ENCODE measurements at places on chromosomes 7 and 10.

GRCh38 chr10:78413076-78414055, 379.7 kb downstream of the RPS24 start:
- DNase-seq: no peak

- DNase-seq: no peak
Observed at GRCh38 chr7:67361150-67361549, 364.5 kb downstream of the TYW1 start.

DNA sequence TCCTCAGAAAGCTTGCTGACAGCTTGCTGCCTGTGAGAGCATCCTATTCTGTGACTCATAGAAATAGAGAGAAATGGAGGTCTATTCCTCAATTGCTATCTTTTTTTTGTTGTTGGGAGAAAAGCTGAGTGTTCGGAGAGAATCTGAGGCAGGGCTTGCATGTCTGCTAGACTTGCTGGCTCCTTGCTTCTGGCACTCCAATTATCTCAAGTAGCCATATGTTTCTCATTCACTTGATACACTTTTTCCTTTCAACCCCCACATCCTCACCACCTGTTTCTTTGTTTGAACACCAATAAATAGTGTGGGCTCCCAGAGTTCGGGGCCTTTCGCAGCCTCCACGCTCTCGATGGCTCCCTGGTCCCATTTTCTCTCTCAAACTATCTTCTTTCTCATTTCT, 172.2 kb downstream of the SH2D4B start:
- no peak for DNase-seq

DNA sequence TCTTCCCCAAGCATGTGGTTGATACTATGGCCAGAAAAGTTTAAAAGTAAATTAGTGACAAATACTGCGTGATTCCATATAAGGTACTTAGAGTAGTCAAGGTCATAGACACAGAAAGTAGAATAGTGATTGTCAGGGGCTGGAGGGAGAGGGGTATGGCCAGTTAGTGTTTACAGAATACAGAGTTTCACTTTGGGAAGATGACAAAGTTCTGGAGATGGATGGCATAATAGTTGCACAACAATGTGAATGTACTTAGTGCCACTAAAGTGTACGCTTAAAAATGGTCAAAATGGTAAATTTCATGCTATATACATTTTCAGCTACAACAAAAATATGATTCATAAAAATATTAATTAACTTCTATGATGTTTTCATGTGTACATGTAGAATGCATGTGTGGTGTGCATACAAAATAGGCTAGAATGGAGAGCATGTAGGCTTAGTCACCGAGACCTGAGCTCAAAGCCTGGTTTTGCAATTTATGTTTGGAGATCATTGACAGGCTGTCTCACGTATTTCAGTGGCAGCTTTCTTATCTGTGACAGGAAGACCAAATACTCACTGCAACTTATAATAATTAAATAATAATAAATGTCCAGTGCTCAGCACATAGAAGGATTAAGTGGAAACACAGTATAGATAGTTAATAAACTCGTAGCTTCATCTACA, 625.6 kb downstream of the SUGCT start:
- DNase-seq: no peak

DNA sequence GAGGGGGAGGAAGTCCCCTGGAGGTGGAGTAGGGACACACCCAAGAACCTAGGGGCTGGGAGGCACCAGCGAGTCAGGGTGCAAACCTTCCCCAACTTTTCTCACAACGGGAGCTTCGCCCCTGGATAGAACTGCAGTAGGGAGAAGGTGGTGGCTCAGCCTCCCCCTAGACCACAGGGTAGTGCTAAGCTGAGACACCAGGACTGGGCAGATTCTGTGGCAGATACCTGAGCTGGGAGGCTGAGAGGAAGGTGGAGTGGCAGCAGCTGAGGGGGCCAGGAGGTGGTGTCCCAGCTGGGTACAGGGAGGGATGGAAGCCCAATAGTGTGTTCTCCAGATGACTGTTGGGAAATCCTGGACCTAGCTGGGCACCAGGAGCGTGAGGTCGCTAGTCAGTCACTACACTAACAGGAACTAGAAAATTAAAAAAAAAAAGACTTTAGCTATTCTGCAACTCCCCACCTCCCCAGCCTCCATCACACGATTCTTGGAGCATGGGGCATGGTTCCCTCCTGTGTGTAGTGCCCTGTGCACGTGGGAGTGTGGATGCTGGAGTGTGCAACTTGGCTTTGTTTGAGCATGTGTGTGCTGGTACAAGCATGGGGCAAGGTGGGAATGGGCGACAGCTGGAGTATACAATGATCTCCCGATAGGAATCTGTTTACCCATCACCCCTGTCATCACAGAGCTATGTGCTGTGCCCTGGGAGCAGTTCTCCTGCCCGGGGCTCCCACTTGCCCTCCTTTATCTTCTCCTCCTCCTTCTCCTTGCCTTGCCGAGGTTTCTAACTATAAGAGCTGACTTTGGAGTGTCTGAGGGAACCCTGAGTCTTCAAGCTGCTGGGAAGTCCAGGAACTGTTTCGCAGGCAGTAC, 8.8 kb upstream of the TRPV6 start:
- DNase-seq: no peak

GRCh38 chr7:87058744-87059524, 520 bp downstream of the ELAPOR2 start:
- peak; percentile 23 for DNase-seq

DNA sequence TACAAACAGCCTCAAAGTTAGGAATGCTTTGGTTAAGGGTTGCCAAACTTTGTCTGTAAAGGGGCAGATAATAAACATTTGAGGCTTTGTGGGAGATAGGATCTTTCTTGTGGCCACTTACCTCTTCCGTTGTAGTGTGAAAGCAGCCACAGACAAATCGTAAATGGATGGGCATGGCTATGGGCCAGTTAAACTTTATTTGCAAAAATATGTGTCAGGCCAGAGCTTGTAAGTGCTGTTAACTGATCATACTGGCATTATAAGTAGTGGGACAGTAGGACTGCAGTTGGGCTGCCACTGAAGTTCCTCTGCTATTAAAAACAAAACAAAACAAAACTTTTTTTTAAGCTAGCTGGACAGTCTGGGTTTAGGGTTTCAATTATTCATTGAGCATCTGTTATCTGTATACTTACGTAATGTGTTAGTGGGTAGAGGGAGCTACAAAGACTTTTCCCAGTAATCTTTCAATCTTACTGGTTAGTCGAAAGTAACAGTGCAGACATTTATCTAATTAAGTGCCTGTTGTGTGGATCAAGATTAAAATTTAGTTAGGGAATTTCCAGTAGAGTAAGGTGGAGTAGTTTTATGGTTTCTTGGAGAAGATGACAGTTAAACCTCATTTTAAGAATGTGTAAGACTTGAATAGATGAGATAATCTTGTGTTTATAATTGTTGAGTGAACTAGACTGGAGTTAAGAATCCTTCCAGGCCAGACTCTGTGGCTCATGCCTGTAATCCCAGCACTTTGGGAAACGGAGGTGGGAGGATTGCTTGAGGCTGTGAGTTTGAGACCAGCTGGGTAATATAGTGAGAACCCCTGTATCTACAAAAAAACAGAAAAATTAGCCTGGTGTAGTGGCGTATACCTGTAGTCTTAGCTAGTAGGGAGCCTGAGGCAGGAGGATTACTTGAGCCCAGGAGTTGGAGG, 100.1 kb downstream of the BTRC start:
- no peak for DNase-seq

GRCh38 chr10:27949528-27950241, 49.2 kb downstream of the ODAD2 start:
- DNase-seq: no peak

GRCh38 chr10:129945526-129945925, 18.5 kb downstream of the EBF3 start:
- no peak for DNase-seq

- DNase-seq: no peak
Observed at GRCh38 chr10:103616705-103617601, 123.4 kb downstream of the NEURL1 start.

- no peak for DNase-seq
Observed at GRCh38 chr7:152115021-152115718, 89.7 kb downstream of the GALNT11 start.

DNA sequence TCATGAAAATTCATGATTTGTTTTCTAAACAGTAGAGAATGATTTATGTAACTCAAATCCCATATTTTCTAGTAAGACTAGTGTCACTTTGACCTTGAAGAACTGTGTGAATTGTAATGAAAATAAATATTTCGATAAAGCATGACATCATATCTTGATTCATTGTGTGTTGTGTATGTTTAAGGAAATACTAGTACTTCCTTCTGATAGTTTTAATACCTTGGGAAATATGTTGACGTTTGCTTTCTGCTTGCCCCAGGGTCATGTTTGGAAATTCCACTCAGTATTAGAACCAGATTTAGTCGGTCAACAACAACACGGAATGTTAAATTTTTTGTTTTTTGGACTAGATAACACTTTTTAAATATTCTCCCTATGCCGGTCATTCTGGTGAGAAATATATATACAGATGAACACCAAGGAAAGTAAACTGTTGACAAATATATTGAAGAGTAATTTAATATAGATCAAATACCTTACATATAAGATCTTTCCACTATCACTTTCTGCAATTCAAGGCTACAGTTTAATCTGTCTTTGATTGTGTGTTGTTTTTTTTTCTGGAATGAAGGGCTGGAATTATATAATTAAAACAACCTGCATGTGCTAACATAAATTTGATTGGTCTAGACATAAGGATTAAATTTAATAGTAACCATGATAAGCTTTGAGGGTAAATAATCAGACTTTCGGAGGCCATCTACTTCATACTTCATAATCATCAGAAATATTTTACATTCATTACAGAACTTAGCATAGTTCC, 126.2 kb downstream of the MDFIC start:
- no peak for DNase-seq

- DNase-seq: no peak
Observed at GRCh38 chr10:76945166-76945565, 692.4 kb downstream of the KCNMA1 start.

- DNase-seq: no peak
Observed at GRCh38 chr7:42095791-42096190, 141.2 kb downstream of the GLI3 start.

DNA sequence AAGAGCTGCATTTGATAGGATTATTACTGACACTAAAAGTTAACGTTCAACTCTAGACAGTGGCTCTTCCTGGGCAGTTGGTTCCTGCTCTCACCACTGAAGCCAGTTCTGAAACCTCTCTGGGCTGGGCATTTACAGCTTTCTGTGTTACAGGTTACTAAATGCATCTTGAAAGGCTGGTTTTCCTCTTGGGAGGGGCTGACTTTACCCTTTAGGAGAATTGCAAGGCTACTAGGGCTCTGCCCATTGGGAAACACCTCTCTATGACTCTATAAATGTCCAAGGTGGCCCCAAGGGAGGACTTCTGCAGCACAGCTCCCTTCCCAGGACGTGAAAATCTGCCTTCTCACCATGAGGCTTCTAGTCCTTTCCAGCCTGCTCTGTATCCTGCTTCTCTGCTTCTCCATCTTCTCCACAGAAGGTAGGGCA, at the start of gene GPR15LG:
GPR15LG (plus strand) TSS at position 301 of the 429 bp plus-strand sequence; CDS start at position 352, 51 bp downstream.
- DNase-seq: no peak

DNA sequence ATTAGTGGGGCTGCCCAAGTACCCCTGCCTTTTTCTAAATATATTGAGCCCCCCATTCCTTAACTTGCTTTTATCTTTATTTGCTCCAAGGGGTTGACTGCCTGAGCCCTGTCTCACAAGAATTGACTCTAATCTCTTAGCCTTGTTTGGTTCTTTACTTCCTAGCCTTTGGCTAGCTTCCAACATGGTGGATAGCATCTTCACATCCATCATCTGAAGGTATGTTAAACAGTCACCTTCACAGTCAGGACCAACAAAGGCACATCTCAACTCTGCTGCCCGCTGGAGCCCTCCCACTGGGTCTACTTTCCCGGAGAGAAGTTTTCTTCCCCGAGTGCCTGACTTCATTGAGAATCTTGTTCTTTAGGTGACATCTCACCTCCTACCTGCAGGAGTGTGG, 329.5 kb downstream of the GPR158 start:
- DNase-seq: no peak
